ENCODE measurements at places on chromosomes 1 and 21. TPM values are rescaled to one million over a fixed set of nuclear protein-coding genes. Genes with fewer than 3 reads are reported as not detected.

The ODR4 gene
- total RNA-seq, result 25.3 TPM

The RAB3B gene
- total RNA-seq, result 0.73 TPM

The MAN1C1 gene
- 4.8 TPM for total RNA-seq

The MPZ gene
- total RNA-seq, result 0.33 TPM

The MAEL gene
- total RNA-seq, result not detected

The FALEC gene
- total RNA-seq, result not detected

The SRSF4 gene
- 30.2 TPM for total RNA-seq

The HTR6 gene
- not detected for total RNA-seq

The SLC2A5 gene
- not detected for total RNA-seq

The EVI5 gene
- 76.3 TPM for total RNA-seq

The CENPL gene
- total RNA-seq, result 18.5 TPM

The GSTM5 gene
- total RNA-seq, result not detected

The LRRC8C gene
- 10.0 TPM for total RNA-seq

The PDZK1IP1 gene
- total RNA-seq, result not detected

The SASS6 gene
- total RNA-seq, result 4.5 TPM

The LDLRAD1 gene
- not detected for total RNA-seq

The ADAMTS1 gene
- 17.6 TPM for total RNA-seq

The PIGM gene
- 5.0 TPM for total RNA-seq

The RIPK4 gene
- 103 TPM for total RNA-seq

The ADCY10 gene
- under 0.01 TPM for total RNA-seq

The OR2L5 gene
- not detected for total RNA-seq

The SEMA6C gene
- 0.62 TPM for total RNA-seq

The NR1I3 gene
- total RNA-seq, result not detected

The TEDDM1 gene
- not detected for total RNA-seq

The LMX1A gene
- total RNA-seq, result not detected

The NBPF6 gene
- total RNA-seq, result not detected

The SH2D1B gene
- not detected for total RNA-seq

The EMC1 gene
- 53.6 TPM for total RNA-seq

The CALML6 gene
- total RNA-seq, result 0.33 TPM

The LYPD8 gene
- total RNA-seq, result 0.34 TPM

The OR2M5 gene
- not detected for total RNA-seq

The SPRR4 gene
- not detected for total RNA-seq

The KCND3 gene
- total RNA-seq, result under 0.01 TPM

The FCRL2 gene
- not detected for total RNA-seq

The PPM1J gene
- total RNA-seq, result 0.15 TPM

The DNAH14 gene
- total RNA-seq, result 28.2 TPM

The KIF21B gene
- under 0.01 TPM for total RNA-seq

The UBXN10 gene
- 0.36 TPM for total RNA-seq

The ZNF281 gene
- 24.4 TPM for total RNA-seq

The SPRR3 gene
- not detected for total RNA-seq
